ENCODE measurements at places on chromosomes 1 and 21.
A peak's percentile ranks its signal among the peaks of the same experiment; 100 is the strongest.

DNA sequence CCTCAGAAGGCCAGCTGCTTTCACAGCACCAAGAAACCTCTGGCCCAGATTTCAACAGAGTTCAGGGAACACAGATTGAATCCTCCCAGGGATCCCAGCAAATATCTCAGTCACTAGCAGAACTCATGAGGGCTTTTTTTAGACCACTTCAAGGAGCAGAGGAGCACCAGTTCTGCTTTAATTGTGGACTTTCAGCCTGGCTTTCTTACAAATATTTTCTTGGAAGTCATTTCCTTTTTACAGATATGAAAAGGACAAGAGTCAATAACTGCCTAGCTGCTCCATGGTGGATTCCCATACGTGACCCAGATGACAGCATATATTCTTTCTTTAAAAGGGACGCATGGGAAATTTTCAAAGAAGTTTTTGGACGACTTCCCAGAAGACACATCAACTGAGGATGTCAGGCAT is 6.4 kb upstream of the LRRC8B start:
- DNase-seq: no peak

DNA sequence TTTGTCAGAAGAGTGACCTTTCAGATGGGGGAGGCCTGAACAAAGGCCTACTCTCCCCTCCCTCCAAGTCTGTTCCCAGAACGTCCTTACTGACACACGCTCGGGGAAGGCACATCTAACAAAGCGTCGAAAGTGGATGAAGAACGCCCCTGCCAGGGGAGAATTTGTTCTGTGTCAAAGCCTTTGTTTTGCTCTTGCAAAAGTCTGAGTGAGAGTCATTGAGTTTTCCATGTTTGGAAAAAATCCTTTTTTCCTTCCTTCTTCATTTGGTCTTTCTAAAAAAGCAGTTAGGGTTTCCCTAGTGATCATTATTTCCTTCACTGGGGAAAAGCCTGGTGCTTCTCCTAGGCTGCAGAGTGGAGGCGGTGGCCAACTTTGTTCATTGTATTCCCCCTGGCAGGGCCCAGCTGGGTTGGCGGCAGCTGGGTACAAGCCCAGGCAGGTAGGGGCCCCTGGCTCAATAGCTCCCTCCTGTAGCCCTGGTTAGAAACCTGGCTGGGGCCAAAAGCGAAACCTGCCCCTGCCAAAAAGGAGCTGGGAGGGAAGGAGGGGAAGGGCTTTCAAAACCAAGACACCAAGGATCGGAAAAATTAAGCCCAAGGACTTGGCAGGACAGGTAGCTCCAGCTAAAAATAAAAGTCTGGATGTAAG is 81.1 kb downstream of the ITPKB start:
- DNase-seq: no peak

DNA sequence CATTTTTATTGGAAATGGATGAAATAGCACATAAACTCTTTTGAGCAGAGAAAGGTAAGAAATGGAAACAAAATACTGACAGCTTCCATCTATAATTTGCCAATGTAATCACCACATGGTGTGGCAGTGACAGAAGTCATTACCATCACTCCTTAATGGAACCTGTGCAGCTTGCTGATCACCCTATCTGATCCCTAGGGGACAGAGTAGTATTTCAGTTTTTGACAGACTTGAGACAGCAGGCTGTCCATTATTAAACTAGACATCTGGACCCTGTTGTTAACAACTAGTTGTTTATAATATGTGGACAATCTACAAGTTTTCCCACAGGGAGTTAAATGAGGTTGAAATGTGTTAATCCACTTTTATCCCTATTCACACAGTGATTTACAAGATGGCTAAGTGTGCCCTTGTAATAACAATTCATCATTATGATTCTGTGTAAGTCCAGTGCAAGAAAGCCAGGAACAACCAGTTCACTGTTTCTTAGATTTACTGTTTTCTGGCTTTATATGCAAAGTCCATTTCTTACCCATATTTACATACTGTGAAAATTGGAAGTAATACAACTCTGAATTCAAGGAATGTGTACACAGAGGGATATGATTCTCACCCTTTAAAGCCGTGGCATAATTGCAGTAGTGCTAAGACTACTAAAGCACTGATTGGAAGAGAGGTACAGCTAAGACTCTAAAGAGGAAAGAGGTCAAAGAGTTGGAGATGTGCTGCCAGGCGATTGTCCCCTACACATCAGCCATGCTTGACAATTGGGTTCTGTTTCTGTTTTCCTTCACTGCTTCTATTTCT is 9.1 kb downstream of the KCNT2 start:
- peak; percentile 84 for DNase-seq

GRCh38 chr1:109391626-109392025 is 6.1 kb downstream of the SORT1 start:
- no peak for DNase-seq

DNA sequence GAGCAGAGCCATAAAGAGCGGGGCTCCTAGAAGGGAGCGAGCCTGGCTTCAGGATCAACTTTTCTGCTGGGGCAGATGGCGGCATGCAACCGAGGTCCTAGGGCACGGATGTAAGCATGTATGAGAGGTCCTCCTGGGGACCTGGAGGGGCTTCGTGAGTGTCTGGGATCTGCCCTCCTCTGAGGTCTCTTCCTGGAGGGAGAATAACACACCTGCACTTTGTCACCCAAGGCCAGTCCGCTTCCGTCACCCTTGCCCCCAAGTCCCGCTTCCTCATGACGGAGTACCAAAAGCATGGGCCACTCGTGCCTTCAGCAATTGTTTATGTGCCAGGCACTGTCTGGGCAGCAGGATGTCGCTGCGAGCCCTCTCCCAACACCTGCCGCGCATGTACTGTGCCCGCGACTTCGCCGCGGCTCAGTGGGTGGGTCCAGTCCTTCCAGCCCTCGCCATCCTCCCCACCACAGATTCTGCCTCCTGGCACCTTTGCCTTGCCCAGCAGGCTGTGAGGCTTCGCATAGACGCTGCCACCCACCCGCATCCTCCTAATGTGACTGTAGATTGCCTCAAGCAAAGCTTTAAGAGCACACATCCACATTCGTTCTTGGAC is 60.0 kb upstream of the TMPRSS2 start:
- DNase-seq: no peak

GRCh38 chr1:19507516-19507915 is 22.2 kb upstream of the CAPZB start:
- no peak for DNase-seq

- DNase-seq: no peak
These were observed 744.1 kb upstream of the CHRM3 start for GRCh38 chr1:238642231-238642630.

DNA sequence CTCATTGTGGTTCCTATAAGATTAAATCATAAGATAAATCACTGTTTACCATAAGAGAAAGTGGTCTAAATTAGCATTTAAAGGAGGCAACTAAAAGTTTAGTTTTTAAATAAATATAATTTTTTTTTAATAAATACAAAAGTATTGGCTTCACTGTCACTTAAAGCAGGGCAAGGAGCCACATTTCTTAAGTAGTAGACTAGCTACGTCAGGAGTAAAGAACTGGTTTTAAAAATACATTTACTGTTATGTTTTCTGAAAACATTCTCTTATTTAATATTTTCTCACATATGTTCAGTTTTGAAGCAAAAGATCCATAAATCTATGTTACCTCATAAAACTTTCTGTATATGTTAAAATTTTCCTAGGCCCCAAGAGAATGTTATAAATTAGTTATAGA is 2.2 kb downstream of the ANGPTL1 start:
- DNase-seq: no peak

DNA sequence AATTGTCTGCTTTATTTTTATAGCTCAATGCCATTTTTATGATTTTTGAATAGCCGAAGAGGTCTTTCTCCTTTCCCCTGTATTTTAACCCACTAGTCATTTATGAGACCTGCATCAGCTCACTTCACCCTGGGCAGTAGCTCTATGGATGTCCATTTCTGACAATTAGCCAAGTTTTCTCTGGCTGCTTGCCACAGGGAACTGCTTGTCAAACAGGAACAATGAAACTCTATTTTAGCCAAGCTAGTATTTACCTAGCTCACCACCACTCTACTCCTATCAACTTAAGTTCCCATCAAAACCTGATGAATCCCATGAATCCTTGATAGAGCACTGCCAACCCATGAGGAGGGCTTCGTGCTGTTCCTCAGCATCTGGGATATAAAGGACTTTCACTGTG is 406.7 kb downstream of the RWDD3 start:
- DNase-seq: no peak

DNA sequence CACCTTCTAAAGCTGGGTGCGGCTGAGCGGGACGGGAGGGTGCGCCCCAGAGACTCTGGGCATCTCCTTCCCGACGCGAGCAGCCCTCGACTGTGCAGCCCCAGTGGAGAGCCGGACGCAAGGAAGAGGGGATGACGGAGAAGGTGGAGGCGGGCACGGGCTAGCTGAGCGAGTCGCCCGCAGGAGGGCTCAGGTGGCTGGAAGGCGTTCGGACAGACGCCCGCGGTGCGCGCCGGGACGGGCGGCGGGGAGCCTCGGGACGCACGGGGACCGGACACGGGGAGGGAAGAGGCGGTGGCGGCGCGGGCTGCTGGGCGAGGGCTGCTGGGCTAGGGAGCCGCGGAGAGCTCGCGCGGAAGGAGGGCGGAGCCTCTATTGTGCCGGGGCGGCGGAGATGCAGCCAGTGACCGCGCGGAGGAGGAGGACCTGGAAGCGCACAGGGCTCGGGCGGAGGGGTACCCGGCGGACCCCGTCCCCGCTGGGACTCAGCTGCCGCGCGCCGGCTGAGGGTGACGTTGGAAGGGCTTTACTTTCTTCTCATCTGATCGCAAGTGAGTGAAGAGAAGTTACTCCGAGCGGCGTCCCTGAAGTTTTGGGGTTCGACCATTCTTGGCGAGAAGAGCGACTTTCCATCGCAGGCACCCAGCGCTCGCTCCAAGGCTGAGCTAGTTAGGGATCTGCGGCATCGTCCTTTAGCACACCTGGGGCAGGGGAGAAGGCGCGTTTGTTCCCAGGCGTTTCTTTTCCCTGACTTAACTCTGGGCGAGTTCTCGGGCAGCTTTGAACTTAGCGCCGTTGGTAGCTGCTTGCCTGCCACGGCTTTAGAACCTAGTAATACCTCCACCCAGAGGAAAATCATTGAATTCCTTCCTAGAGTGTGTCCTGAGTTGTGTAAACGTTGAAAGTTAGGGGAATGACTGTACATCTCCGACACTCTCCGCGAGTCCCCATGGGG is at the start of gene OLFML2B:
Gene OLFML2B (minus strand): TSS at position 323 of the 955 bp plus-strand sequence. CDS start 439 bp downstream, outside the sequence.
- DNase-seq: peak; percentile 58

GRCh38 chr1:10841118-10841517 is 44.7 kb upstream of the CASZ1 start:
- peak; percentile 54 for DNase-seq

- no peak for DNase-seq
These were observed 296.2 kb downstream of the LRRIQ3 start for GRCh38 chr1:73901738-73902137.

- no peak for DNase-seq
These were observed 26.9 kb upstream of the RAP1A start for GRCh38 chr1:111592389-111593361.

DNA sequence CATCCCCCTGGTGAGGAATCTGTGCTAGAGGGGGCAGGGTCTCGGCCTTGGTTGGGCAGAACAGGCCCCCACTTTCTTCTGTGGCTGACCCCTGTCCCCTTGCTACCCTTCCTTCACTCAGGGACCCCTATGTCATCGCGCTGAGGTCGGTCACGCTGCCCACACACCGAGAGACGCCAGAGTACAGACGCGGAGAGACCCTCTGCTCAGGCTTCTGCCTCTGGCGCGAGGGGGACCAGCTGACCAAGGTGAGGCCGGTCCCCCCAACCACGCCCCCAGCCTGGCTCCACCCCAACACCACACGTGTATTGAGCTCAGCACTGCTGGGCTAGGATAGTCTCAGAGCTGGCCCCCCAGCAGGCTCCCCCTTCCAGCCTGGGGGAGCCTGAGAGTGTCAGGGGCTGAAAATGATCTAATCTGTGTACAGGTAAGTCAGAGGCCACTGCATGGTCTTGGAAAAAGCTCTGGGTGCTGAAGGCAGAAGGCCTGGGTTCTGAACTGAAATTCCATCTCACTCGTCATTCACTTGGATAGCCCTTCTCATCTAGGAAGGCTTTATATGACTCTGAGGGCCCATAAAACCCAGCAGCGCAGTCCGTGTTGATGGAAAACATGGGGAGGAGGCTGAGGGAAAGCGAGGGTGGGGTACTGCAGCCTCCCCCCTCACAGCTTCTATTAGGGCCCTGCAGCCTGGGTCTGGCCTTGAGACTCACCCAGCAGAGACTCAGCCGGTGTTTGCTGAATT is 15.3 kb downstream of the FAM151A start:
- no peak for DNase-seq

GRCh38 chr1:82110366-82111254 is 309.9 kb downstream of the ADGRL2 start:
- no peak for DNase-seq

GRCh38 chr1:158799689-158800088 is 18.7 kb upstream of the OR6N2 start:
- no peak for DNase-seq

GRCh38 chr1:1971017-1971416 is 32.6 kb downstream of the CFAP74 start:
- no peak for DNase-seq

- DNase-seq: no peak
These were observed 24.6 kb upstream of the FCRL4 start for GRCh38 chr1:157622471-157622870.

GRCh38 chr1:231883382-231883781 is 256.8 kb downstream of the DISC1 start:
- peak; percentile 46 for DNase-seq

Data from NCI-H524 (cell line).